ENCODE measurements at places on chromosomes 7 and 10. TPM values are rescaled to one million over a fixed set of nuclear protein-coding genes. Genes with fewer than 3 reads are reported as not detected.

The CALHM3 gene
- total RNA-seq: not detected

The LMOD2 gene
- not detected for total RNA-seq

The RBP3 gene
- not detected for total RNA-seq

The TUBAL3 gene
- total RNA-seq: 68.5 TPM

The ZC3HAV1 gene
- total RNA-seq: 40.6 TPM

The SFTPA2 gene
- total RNA-seq: 0.32 TPM

The TMEM270 gene
- total RNA-seq: not detected

GRCh38 chr7:83546586-83546985 is 102.4 kb downstream of the SEMA3E start:
- DNase-seq: no peak

- DNase-seq: no peak
These were observed 375 bp downstream of the HKDC1 start for GRCh38 chr10:69220507-69220906.

GRCh38 chr10:46104071-46104585 is 58.1 kb upstream of the MSMB start:
- DNase-seq: no peak

DNA sequence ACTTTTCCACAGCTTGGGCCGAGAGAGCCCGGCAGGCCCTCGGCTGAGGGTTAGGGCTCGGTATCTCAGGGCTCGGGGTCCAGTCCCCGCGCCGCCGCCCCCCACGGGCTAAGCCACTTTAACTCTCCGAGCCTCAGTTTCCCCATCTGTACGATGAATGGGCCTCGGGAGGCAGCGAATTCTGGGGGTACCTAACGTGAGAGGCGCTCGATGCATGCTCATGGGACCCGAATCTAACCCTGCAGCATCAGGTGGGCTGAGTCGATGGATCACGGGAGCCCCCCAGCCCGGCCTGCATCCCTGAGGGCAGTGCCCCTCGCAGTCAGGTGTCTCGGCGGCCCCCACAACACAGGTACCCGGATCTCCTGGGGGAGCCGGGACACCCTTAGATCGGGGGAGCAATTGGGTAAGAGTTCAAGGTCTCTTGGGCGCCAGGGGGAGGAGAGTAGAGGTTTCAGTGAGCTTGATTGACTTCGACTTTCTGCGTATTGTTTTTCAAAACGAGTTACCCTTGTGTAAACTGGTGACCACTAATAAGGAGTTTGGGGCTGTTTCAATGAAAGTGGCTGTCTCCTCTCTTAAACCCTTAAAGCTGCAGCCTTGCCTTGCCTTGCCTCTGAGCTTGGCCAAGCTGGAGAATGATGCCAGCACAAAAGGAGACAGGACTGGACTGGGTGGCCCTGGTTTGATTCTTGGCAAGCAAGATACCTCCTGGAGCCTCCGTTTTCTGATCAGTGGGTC is 631 bp downstream of the POR start:
- DNase-seq: peak; percentile 31

GRCh38 chr7:78873117-78873516 is 580.4 kb downstream of the MAGI2 start:
- no peak for DNase-seq

GRCh38 chr10:15427843-15428414 is 56.8 kb upstream of the FAM171A1 start:
- DNase-seq: no peak

GRCh38 chr10:70679498-70679897 is 7.2 kb downstream of the ADAMTS14 start:
- no peak for DNase-seq

DNA sequence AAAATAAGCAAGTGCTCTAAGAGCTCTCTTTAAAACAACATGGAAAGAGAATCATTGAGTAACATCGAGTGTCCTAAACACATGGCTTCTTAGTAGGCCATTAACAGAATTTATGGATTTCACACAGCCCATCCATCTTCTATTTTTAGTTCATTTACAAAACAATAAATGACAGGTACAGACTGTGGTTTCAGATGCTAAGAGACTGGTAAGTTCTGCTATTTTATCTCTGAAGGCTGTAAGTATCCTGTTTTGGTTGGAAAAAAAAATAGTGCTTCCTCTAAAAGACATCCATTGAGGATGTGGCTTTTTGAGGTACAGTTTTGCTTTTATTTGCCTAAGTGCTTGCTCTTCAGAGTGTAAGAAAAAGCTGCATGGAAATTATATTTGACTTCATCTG is 27.4 kb upstream of the GNAI1 start:
- no peak for DNase-seq

DNA sequence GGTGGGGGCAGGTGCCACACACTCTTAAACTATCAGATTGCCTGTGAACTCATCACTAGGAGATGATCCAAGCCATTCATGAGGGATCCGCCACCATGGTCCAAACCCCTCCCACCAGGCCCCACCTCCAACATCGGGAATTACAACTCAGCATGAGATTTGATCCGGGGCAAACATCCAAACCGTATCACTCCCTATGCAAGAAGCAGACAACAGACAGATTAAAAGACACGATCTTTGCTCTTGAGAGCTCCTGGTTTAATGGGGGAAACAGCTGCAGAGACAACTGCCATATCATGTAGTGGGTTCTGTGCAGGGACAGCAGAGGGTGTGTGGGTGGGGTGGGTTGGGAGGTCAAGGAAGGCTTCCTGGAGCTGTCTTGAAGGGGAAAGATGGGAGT is 123.6 kb downstream of the EMX2 start:
- DNase-seq: no peak

- DNase-seq: no peak
These were observed 1.4 kb downstream of the ZNF107 start for GRCh38 chr7:64667311-64667710.

DNA sequence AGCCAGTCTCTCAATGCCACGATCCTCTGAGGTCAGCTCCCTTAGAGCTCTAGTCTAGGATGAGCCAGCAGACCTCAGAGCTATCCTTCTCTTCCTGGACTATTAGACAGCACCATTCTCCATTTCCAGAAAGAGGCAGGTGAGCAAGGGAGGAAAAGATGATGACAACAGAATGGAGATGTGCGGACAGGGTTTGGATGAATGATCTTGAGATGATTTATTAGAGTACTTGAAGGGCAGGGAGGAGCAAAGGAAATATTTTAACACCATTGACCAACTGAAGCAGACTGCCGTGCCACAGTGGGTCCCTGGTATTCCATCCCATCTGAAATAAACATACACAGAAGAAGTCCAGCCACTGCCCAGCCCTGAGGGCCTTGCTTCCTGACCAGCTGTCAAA is 94.3 kb downstream of the CFAP58 start:
- no peak for DNase-seq

GRCh38 chr10:37826806-37827205 is 30.6 kb downstream of the ZNF248 start:
- DNase-seq: no peak

GRCh38 chr10:66591865-66592264 is 334.0 kb upstream of the LRRTM3 start:
- DNase-seq: no peak

GRCh38 chr7:104208421-104208780 is 588 bp upstream of the ORC5 start:
- DNase-seq: no peak

- no peak for DNase-seq
These were observed 76.0 kb downstream of the CALD1 start for GRCh38 chr7:134855442-134855841.

- peak; percentile 69 for DNase-seq
These were observed 41.3 kb downstream of the CCDC6 start for GRCh38 chr10:59865101-59865500.

- no peak for DNase-seq
These were observed 117.9 kb upstream of the PRR15 start for GRCh38 chr7:29445736-29446135.
